ENCODE measurements at places on chromosomes 4 and X.

- peak; percentile 89 for DNase-seq
Measured at GRCh38 chr4:1289207-1290164, at the start of gene MAEA. MAEA (plus strand) TSS chr4:1289891; CDS start chr4:1289914, 23 bp downstream.

GRCh38 chr4:54095110-54095825, 4.7 kb upstream of the GSX2 start:
- DNase-seq, result no peak

GRCh38 chrX:97397371-97397770, 513.7 kb downstream of the RPA4 start:
- DNase-seq, result peak; percentile 27

GRCh38 chrX:24079411-24079810, 24.7 kb downstream of the EIF2S3 start:
- DNase-seq, result no peak

GRCh38 chr4:29853833-29854232, 866.3 kb upstream of the PCDH7 start:
- DNase-seq, result no peak

GRCh38 chrX:133892337-133892736, 93.1 kb downstream of the GPC3 start:
- no peak for DNase-seq

- DNase-seq, result no peak
Measured at GRCh38 chr4:40811956-40812355, 62.2 kb downstream of the NSUN7 start.
